ENCODE measurements at places on chromosomes 16 and 17.

DNA sequence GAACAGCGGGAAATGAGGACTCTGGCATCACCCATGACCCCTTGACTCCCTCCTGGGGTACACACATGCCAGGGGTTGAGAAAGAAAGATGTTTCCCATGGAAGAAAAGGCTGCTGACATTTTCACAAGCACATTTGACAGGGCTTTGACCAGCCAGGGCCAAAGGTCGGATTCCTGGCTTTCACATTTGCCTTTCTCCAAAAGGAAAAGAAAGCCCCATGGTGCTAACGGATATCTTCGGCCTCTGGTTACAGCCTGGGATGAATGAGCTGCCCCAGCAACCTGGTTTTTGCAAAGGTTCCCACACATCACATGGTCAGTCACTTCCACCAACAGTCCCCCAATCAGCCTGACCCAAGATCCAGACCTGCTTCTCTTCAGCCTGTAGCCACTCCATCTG is 478.2 kb upstream of the CDH11 start:
- no peak for DNase-seq

DNA sequence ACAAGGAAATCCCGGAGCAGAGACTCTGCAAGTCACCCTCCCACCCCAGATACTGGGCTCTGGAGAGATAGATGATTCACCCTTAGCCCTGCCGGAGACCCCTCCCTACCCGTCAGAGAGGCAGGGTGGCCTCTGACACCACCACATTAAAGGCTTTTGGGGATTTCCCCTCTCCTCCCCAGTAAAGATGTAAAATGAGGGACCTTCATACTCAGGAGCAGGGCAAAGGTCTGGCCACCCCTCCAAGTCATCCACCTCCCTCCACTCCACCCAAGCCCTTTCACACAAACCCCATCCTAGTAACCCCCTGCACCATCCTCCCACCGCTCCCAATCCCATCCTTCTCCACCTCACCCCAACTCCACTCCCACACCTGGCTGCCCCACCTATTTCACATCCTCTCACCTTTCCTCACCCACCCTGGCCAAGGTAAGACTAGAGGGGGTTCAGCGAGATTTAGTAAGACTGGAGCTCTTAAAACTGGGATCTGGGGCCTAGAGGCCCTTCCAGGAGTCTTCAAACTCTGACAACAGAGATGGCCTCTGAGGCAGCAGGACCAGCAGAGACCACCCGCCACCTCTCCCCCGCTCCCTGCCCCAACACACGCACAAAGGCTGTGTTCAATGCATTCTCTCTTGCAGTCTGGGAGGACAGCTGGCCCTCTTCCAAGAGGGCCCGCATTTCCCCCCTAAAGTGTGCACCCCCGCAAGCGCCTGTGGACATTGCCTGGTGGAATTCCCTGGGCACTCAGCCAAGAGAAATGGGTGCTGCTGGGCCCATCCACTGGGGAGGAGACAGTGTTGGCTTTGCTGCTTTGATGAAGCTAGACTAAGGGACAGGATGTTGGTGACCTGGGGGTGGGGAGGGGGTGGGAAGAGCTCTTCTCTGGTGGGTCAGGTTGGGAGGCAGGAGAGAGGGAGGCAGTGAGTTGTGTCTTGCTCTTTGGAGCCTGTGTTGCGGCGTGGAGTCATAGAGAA is 1.1 kb downstream of the ABAT start:
- no peak for DNase-seq

GRCh38 chr17:82912484-82913089 is 72.8 kb upstream of the ZNF750 start:
- DNase-seq: no peak

DNA sequence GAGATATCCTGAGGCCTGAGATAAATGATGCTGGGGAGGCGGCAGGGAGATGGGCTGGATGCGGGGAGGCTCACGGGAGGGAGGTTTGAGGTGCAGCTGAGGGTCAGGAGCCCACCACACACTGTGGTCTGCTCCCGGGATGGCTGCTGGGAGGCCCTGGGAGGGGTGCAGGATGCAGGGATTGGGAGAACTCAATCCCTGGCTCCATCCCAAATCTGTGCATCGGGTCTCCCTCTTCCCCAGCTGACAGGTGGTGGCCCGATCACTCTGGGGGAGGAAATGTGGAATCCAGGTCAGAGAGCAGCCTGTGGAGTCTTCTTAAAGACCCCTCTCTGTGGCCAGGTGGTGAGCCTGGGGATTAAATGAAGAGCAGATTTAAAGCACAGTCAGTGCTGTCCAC is 12.0 kb downstream of the PHB1 start:
- DNase-seq: no peak

- DNase-seq: no peak
Measured at GRCh38 chr16:81716478-81717225, 62.4 kb upstream of the PLCG2 start.

DNA sequence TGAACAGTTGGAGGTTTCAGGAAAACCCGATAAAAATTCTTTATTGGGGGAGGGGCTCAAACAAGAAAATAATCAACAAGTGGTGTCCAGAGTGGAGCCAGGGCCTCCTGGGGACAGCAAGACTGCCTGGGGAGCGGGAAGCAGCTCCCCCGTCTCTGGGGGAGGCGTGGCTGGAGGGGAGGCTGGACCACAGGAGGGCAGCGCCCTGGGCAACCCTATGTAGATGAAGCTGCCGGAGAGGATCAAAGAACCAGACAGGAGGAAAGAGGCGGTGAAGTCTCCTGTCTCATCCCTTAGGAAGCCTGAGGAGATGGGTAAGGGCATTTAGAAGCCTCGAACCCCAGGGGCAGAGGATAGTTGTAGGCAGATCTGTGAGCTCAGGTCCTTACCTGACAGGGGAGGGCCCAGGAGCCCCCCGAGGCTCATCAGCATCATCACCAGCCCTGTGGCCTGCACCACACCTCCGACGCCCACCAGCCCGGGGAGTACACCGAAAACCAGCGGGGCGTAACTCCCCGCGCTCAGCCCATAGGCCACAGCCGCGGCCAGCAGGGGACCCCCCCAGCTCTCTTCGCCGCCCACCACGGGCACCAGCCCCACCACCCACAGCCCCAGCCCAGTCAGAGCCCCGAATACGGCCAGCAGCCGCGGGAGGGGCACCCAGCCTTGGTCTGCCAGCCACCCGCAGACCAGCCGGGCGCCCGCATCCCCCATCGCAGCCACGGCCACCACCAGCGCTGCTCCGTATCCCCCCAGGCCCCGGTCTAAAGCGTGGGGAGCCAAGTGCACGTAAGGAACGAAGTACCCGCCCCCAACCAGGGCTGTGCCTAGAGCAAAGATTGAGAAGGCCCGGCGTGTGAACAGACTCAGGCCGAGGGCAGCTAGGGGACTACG is 2.0 kb downstream of the SLC16A11 start:
- no peak for DNase-seq

DNA sequence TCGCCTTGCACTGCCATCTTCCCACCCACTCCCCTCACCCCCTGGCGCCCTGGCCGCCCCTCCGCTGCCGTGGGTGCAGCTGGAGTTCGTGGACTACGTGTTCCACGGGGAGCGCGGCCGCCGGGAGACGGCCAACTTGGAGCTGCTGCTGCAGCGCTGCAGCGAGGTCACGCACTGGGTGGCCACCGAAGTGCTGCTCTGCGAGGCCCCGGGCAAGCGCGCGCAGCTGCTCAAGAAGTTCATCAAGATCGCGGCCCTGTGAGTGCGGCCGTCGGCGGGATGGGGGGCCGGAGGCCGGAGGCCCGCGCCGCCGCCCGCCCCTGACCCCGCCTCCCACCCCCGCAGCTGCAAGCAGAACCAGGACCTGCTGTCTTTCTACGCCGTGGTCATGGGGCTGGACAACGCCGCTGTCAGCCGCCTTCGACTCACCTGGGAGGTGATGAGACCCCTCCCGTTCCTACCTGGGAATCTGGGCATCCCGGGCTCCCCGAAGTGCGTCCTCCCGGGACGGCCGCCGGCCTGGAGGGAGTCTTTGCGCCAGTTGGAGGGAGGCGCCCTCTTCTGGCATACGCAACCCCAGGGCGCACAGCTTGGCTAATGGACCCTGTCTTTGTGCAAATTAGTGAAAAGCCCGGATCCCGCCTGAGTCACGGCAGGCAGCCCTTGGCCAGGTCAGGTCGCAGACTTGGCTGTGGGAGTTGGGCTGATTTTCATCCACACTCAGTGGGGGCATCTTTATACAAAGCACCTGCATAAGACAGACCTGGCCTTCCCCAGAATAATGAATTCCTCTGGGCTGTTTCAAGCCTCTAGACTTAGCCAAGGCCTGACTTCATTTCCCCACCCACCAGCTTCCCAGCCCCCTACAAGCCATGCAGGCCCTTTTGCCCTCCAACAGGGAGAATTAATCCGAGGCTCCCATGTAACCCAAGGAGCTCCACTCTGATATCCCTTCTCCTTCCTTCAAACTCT is 14.3 kb downstream of the RAPGEFL1 start:
- peak; percentile 66 for DNase-seq

DNA sequence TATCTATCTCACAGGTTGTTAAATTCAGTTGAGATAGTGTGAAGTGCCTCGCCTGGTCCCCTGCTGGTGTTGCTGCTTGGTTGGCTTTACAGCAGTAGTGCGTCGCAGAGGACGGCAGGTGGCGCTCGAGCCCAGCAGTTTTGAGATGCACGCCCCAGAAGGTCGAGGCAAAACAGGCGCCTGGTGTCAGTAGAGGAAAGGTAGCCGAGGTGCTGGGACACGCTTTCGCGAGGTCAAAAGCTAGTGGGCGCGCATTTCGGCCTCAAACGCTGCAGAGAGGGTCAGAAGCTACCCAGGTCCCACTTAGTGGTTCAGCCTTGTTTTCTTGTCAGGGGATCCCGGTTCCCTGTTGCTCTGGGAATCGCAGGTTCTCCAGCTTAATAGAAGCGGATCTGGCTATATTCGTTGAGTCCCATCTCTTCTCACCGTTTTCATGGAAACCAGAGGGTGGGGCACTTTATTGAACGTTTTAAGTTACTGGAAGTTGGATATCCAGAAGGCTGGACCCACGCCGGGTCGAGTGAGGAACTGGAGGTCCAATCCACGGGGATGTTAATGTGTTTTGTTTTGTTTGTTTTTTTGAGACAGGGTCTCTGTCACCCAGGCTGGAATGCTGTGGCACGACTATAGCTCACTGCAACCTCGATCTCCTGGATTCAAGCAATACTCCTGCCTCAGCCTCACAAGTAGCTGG is 10.3 kb upstream of the ZFP90 start:
- peak; percentile 77 for DNase-seq

DNA sequence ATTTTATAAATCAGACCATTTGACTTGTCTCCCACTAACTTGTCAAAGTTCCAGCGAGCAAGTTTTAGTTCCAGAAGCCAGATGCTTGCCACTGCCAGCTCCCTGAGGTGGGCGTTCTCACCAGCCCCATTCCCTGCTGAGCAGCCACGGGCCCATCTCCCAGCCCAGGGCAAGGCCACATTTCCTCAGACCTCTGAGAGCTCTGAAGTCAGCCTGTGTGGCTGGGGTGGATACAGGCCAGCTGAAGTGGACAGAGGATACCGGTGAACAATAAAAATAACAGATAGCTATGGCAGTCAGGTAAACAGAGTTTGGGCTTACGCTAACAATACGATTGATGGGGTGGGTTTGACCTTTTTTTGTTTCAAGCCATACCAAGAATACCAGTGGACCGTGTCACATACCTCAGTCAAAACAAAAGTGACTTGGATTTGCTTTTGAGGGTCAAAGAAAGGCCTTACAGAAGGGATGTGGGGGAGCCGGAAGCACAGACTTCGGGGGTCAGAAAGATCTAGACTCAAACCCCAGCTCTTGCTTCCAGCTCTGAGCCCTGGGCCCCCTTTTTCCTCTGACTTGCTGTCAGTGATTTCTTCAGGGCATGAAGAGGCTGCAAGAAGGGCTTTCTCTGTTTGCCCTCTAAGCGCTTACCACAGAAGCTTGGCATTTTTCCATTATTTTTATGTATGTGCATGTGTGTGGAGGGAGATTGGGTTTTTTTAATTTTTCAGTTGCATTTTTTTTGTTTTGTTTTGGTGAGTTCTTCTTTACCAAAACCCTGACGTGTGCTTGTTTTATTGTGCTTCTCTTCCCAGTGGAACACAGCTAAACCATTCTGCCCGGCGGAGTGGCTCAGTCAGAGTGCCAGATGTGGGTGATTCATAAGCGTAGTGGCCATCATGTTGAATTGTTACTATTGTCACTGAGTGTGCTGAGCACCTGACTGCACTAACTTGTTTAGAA is 109.9 kb downstream of the GNAO1 start:
- DNase-seq: no peak

GRCh38 chr16:73996624-73997339 is 299.8 kb upstream of the PSMD7 start:
- DNase-seq: no peak

DNA sequence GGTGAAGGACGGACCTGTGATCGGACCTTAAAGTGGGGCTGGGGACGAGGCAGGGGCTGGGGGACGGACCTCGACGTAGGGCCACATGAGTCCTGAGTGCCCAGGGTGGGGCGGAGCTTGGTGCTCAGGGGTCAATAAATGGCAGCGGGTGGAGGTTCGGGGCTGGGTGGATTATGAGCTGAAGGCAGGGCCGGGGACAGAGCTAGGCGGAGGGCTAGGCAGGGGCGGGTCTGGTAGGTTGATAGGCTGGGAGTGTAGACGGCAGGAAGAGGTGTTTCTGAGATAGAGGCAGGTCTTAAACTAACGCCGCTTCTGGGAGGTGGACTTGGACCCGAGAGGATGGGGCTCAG is 733 bp downstream of the CHRNB1 start:
- DNase-seq: no peak

DNA sequence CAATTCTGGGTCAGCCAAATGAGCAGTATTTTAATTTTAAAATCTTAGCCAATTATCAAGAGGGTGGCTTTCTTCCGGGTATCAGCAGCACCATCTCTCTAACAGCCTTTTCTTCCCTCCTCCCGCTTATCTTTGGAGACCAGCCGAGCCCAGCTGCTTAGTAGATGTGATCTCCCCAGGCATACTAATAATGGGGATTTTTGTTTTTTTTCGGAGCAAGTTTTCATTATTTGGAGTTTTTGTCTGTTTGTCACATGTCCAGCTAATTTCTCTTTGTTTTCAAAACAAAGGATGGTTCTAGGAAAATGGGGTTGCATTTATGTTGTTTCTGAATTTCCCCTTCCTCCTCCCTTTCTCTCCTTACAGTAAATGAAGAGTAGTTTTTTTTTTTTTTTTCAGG is 170.5 kb upstream of the MPHOSPH6 start:
- peak; percentile 83 for DNase-seq

DNA sequence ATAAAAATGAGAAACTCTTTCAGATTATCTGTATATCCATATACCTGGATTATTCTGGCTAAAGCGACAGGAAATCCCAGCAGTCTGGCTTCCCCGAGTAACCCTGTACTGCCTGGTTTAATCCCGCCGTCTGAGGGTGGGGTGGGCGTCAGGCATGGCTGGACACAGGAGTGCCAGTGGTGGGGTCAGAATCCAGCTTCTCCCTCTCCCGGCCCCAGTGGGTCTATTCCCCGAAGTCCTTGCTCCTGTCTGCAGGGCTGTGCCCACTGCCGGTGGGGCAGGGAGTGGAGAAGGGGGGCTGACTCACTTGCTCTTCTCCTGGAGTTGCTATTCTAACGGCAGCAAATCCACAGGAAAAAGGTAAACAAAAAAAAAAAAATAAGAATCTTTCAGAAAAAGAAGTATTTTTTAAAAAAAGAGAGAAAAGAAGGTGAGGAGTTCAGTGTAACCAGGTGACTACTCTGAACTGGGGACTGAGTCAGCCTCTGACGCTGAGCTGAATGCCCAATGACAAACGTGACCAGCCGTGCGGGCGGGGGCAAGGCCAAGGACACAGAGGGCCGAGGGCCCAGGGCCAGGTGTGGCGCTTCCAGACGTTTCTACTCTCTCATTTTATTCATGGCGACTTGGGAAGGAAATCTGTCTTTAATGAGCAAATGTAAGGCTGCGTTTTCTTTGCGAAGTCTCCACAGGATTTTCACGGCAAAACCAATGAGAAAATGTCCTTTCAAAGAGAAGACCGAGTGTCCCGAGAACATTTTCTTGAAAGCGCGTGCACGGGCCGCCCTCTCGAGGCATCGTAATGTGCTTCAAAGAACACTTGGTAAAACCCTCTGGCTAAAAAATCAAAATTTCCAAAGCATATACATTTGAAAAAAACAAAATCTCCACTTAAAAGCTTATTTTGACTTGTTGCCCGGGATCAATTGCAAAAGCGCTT is 20.2 kb downstream of the FOXF1 start:
- DNase-seq: no peak

All from putamen (tissue), 1 donor.